Activated naive CD4-positive, alpha-beta T cell treated with anti-CD3 and anti-CD28 coated beads for 36 hours (primary cell): ENCODE measurements at places on chromosomes 3 and 15. TPM values are rescaled to one million over a fixed set of nuclear protein-coding genes. Genes with fewer than 3 reads are reported as not detected.

Gene APPL1
- total RNA-seq: 30.8 TPM

DNA sequence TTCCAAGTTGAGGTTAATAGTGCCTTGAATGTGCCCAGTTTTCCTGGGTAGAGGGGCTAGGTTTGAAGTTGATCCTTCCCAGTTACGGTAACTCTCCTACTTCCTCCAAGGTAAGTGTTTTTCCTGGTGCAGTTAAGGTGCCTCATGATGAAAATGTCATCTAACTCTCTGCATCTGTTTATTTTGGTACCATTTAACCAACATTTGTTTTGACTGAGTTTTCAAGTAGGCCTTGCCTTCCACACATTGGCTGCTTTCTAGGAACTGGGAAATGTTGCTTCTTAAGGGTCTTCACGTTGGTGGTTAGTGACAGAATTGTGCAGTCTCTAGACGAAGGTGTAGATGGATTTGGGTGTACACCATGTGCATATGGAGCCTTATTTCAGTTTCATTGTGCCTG lies 31.3 kb downstream of the USP3 start:
- no peak overlapping the region for H3K4me3 ChIP-seq
- H3K4me1 ChIP-seq: peaks cover 72% of the 10 kb centered on the region
- H3K27ac ChIP-seq: no peak overlapping the region
- H3K36me3 ChIP-seq: peaks cover 20% of the 10 kb centered on the region

- no peaks in the 10 kb centered on the region for H3K36me3 ChIP-seq
- DNase-seq: no peak
- no peak overlapping the region for H3K4me3 ChIP-seq
Observed at GRCh38 chr3:42490243-42490642, 12.2 kb upstream of the VIPR1 start.

DNA sequence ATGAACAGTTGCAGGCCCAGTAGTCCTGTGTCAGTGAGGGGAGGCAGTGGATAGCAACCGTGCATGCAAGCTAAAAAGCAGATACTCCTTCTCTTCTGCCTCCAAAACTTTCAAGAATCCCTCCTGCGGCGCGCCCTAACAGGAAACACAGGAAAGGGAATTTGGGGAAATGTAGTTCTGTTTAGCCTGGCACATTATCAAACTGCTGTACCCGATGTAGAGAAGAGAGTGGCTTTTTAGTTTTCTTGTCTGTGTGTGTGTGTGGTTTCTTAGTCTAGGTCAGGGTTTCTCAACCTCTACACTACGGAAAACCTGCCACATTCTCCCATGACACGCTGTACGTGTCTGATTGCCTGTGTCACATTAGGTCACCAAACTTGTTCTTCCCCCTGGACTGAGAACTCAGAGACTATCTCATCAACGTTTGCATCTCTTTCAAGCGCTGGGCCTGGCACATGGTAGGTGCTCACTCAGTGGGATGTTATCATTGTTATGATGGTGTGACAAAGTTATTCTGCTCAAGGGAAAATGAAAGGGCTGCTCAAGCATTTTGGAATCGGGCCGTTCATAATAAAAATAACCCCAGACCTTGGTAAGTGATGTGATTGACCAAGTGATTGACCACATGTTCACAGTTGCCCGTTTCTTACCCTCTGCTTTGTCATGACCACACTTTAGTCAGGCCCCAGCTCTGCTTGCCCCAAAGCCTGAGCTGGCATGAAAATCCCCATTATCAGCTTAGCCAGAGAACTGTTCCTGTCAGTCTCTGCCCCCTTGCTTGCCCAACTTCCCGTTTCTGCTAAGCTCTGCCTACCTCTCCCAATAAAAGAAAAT lies 33.2 kb downstream of the TM4SF4 start:
- peaks cover 14% of the 10 kb centered on the region for H3K4me1 ChIP-seq
- no peak overlapping the region for H3K27ac ChIP-seq
- no peak overlapping the region for H3K4me3 ChIP-seq
- H3K36me3 ChIP-seq: no peaks in the 10 kb centered on the region

Gene RTP3
- not detected for total RNA-seq

GRCh38 chr3:159157275-159157674 lies 355.4 kb downstream of the MFSD1 start:
- H3K36me3 ChIP-seq: no peaks in the 10 kb centered on the region
- no peak overlapping the region for H3K4me3 ChIP-seq
- no peaks in the 10 kb centered on the region for H3K4me1 ChIP-seq
- no peak for DNase-seq
- no peak overlapping the region for H3K27ac ChIP-seq
- no peaks in the 10 kb centered on the region for H3K27me3 ChIP-seq

Gene MINAR1
- total RNA-seq: 0.22 TPM

GRCh38 chr15:79329171-79329611 lies 18.3 kb downstream of the TMED3 start:
- no peak overlapping the region for H3K27ac ChIP-seq
- no peak for DNase-seq
- H3K4me1 ChIP-seq: no peaks in the 10 kb centered on the region
- no peaks in the 10 kb centered on the region for H3K27me3 ChIP-seq
- no peak overlapping the region for H3K4me3 ChIP-seq

GRCh38 chr3:107657971-107658370 lies 135.2 kb downstream of the BBX start:
- DNase-seq: no peak
- H3K27me3 ChIP-seq: no peaks in the 10 kb centered on the region
- H3K36me3 ChIP-seq: no peaks in the 10 kb centered on the region
- H3K27ac ChIP-seq: no peak overlapping the region
- H3K4me3 ChIP-seq: no peak overlapping the region

- no peak for DNase-seq
- H3K4me1 ChIP-seq: peaks cover 3% of the 10 kb centered on the region
- no peak overlapping the region for H3K27ac ChIP-seq
- H3K36me3 ChIP-seq: no peaks in the 10 kb centered on the region
- H3K4me3 ChIP-seq: no peak overlapping the region
Observed at GRCh38 chr3:29515451-29515850, 234.6 kb downstream of the RBMS3 start.
